ENCODE measurements at places on chromosomes 6 and 20.
A peak's percentile ranks its signal among the peaks of the same experiment; 100 is the strongest.

DNA sequence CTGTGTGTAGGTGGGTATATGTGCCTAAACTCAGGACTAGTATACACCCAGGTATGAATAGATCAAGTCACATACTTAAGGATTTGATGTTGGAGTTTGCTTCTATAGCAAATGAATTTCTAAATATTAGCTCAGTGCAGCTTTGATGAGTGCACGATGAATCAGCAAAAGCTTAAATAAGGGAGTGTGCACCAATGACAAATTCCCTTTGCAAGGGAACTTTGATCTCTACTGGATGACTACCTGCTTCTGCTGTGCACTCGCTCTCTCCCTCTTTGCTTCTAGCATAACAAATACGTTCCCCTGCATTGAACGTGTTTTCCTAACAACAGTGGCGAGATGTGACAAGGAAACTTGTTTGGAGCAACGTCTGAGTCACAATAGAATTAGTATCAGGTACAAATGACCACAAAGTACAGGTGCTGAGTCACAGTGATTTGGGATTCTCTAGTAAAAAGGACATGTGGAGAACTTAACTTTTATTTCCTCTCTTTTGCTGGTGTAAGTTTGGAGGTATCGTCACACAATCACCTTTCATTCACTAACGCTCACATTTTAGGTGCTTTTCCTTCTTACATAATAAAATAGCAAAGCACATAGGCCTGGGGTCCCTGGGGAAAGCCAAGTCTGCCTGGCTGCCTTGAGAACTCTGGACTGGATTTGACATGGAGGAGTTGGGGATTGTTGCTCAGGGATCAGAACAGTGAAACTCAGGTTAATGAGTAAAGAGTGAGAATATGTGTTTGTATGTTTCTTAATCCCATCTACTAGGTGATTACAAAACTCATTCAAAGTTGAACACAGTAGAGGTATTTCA lies 49.7 kb downstream of the KLHL31 start:
- no peak for DNase-seq

DNA sequence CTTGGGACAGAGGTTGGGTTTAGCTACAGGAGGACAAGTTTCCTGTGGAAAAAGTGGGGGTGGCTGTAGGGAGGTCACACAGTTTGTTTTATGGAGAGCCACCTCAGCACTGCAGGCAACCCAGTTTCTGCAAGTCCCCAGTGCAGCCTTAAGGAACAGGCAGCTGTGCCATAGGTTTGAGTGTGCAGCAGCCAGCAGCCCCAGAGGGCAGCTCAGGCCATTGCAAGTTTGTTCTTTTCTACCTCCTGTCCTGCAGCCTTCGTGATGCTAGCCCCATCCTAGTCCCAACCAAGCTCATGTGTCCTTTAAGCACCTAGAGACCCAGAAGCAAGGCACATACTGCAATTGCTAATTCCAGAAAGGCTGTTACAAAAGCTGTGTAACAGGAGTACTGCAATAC lies 58.8 kb downstream of the ZBTB9 start:
- no peak for DNase-seq

- DNase-seq: no peak
Measured at GRCh38 chr6:137025786-137026730, 18.7 kb downstream of the IL20RA start.

DNA sequence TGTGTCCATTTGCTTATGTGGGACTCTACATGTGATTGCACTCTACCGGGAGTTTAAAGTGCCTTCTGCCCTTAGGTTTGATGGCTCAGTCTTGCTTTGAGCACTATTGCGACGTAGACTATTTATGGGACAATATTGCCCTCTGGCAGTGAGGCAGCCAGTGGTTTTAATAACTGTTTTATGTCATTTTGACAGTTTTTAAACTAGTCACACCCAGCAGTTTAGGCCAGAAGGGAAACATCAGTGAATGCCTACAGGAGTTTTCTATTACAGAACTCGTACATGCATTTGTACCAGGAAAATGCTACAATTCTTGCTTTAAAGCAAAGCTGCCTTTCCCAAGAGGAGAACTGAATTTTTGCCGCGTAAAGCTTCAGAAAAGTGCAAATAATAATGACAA lies 813.7 kb downstream of the KIF16B start:
- peak; percentile 83 for DNase-seq

GRCh38 chr6:74128536-74128935 lies 432.5 kb downstream of the CD109 start:
- DNase-seq: no peak

- no peak for DNase-seq
Measured at GRCh38 chr20:7399114-7399513, 541.1 kb downstream of the HAO1 start.

GRCh38 chr6:101404775-101405174 lies 11.3 kb downstream of the GRIK2 start:
- DNase-seq: no peak

- DNase-seq: no peak
Measured at GRCh38 chr20:48808382-48809034, 19.3 kb downstream of the PREX1 start.

- DNase-seq: no peak
Measured at GRCh38 chr6:49582529-49582928, 32.1 kb downstream of the C6orf141 start.

DNA sequence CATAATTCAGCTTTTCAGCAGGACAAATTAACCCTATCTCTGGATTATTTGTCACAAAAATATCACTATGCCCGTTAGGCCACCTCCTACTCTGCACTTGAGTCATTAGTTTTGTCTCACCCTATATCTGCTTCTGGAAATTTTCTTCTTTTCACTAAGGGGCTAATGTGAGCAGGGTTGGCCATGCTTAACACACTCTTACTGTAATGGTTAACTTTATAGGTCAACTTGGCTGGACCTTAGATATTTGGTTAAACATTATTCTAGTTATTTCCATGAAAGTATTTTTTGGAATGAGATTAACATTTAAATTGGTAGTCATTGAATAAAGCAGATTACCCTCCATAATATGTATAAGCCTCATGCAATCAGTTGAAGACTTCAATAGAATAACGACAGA lies 394.6 kb upstream of the PTCHD4 start:
- DNase-seq: no peak

- no peak for DNase-seq
Measured at GRCh38 chr20:1817577-1818211, 77.5 kb upstream of the SIRPA start.

- no peak for DNase-seq
Measured at GRCh38 chr20:61966492-61967244, 99.0 kb downstream of the TAF4 start.

- DNase-seq: no peak
Measured at GRCh38 chr20:10670501-10671220, 3.1 kb downstream of the JAG1 start.

DNA sequence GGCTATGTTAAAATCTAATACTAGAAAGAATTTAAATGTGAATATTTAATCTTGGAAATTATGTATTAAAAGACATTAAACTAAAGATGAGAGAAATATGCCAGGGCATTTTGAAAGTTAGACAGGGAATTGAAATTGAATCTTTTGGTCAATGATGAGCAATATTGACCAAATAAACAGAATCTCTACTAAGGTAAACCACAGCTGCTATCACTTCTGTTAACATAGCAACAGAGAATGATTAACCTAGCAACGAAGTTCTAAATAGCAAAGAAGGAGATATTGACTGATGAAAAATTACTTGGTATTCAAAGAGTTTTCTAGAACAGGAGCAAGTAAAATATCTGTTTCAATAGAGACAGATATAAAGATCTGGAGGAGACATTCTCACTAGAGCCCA lies 45.2 kb upstream of the RSPO3 start:
- DNase-seq: no peak

DNA sequence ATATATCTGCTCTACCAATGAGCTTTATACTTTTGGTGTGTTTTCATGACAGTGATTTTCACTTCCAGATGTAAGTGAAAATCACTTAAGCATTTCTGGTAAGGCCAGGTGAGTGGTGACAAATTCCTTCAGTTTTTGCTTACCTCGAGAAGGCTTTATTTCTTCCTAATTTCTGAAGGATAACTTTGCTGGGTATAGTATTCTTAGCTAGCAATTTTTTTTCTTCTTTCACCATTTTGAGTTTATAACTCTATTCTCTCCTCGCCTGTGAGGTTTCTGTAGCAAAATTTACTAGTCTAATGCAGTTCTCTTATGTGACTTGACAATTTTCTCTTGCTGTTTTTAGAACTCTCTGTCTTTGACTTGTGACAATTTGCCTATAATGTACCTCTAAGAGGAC lies 7.1 kb downstream of the FHL5 start:
- DNase-seq: no peak

DNA sequence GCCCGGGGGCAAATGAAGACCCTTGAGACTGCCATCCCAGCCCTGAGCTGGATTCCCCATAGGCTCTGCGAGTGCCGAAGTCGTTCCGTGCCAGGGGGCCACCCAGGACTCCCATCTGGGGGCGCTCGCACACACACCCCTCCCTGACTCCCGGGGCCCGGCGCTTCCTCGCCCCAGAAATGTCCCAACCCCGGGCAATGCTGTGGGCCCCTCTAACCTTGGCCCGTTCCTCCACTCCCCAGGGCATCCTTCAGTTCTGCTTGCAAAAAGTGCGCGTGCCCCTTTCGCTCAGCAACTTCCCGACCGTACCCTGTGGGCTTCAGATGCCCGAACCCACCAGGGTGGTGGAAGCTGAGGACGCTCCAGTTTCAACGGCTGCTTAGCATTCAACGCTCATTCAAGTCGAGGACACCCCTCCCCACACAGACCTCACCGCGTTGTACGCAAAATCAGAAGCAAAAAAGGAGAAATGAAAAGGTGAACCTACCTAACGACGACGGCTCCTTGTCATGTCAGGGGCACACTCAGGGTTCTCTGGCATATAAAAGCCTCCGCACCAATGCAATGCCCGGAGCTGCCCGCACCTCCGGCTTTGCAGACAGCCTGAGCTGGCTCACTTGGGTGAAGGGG lies 25.3 kb downstream of the RIPOR2 start:
- no peak for DNase-seq

DNA sequence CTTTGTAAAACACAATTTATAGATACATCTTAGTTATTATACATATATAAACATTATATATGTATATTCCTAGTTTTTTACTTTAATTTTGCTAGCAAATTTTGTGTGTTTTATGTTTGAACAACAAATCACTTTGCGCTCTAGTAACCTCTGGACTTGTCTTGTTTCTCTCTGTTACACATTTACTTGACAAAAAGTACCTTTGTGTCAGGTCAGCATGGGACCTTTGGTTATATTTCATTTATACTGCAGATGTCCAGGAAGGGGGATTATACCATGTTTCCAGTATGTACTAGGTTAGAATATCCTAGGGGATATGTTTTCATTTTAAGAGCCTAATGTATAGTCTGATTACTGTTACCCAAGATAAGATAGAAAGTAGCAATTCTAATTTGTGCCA lies 28.5 kb upstream of the ELOVL5 start:
- no peak for DNase-seq

DNA sequence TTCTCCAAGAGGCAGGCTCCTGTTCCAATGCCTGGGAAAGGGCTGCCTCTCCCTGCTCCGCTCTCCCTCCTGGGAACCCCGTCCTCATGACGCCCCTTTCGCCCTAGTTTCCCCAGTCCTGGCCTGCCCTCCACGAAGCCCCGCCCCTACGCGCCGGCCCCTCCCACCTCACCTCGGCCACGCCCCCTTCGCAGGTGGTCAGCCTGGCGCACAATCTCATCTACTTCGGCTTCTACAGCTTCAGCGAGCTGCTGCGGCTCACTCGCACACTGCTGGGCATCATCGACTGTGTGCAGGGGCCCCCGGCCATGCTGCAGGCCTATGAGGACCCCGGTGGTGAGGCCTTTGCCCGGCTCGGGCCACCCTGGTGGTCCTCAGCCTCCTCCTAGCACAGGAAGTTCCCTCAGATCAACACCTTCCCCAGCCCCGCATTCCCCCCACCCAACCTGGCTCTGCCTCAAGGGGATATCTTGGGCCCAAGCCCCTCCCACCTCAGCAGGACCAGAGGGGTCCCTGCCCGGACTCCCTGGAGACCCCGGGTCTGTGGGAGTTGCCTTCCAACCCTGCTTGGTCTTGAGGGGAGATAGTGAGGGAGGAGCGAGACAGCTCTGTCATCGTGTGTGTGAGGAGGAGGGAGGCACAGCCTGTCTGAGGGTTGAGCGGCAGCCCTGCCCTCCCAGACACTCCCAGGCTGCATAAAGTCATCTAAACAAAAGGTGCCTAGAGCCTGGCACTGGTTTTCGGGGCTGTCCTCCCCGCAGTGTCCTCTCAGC lies 40.3 kb downstream of the UQCC2 start:
- DNase-seq: no peak

- no peak for DNase-seq
Measured at GRCh38 chr6:123333000-123333756, 303.6 kb downstream of the TRDN start.

GRCh38 chr20:34581341-34582184 lies 23.0 kb downstream of the MAP1LC3A start:
- no peak for DNase-seq

- peak; percentile 28 for DNase-seq
Measured at GRCh38 chr6:157822245-157823000, 623 bp upstream of the SNX9 start.

Measured in skin of body (tissue), 3 donors.